ENCODE measurements at places on chromosomes 7 and 10.

GRCh38 chr7:307970-308369 is 18.0 kb downstream of the FOXL3 start:
- no peaks in the 10 kb centered on the region for H3K36me3 ChIP-seq
- no peak overlapping the region for H3K4me3 ChIP-seq
- H3K27me3 ChIP-seq, result no peaks in the 10 kb centered on the region
- no peak for DNase-seq
- H3K27ac ChIP-seq, result no peak overlapping the region
- H3K4me1 ChIP-seq, result no peaks in the 10 kb centered on the region

DNA sequence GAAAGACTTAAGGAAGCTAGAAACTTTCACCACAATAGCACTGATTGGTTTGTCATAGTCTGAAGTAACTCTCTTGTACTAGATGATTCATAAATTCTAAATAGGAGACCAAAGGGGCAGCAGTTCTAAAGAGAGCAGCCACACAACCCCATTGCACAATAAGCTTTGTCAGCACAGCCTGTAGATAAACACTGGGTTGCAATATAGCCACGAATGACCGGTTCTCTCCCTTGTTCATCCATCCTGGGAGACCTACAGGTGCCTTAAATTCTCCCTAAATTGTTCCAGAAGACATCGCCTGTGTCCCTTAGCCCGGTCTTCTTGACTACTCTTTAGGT is 167.0 kb downstream of the SNX13 start:
- no peak overlapping the region for H3K27ac ChIP-seq
- no peaks in the 10 kb centered on the region for H3K4me1 ChIP-seq
- no peaks in the 10 kb centered on the region for H3K36me3 ChIP-seq
- H3K27me3 ChIP-seq, result no peaks in the 10 kb centered on the region
- peak; percentile 22 for DNase-seq

DNA sequence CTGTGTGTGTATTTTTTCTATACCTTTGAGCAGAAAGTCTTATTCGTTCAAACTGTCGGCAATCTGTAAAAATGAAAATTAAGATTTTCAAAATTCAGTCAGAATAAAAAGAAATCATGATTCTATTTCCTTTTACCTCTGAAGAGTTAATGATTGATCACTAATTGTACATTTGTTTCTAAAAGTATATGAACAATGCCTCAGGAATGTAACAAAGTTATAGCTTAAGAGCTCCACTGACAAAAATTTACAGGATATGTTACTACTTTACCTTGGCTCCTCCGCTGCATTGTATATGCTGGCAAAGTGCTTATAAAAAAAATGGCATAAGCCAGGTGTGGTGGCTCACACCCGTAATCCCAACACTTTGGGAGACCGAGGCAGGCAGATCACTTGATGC is 225.7 kb downstream of the VTI1A start:
- no peaks in the 10 kb centered on the region for H3K27me3 ChIP-seq
- no peaks in the 10 kb centered on the region for H3K36me3 ChIP-seq
- no peak overlapping the region for H3K4me3 ChIP-seq
- DNase-seq, result no peak

DNA sequence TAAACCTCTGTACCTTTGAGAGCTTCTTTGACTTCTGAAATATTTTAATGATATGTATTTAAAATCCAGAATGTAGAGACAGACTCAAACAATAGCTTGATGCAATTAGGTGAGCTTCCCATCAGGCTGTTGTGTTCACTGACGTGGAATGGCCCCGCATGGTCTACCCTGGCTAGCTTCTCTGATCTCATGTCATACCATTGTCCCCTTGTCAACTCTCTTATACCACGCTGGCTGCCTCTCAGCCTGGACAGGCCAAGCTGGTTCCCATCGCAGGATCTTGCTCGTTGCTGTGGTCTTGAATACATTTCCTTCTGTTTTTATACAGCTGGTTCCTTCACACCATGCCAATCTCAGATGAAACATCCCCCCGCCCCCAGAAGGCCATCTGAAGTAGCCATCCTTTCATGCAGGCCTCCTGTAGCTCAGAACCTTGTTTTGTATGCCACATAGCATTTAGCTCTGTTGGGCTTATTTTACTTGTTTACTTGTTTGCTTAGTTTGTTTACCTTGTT is 84.2 kb downstream of the FANK1 start:
- H3K4me1 ChIP-seq, result no peaks in the 10 kb centered on the region
- H3K27me3 ChIP-seq, result no peaks in the 10 kb centered on the region
- H3K27ac ChIP-seq, result no peak overlapping the region
- no peak for DNase-seq

- no peak for DNase-seq
- H3K27me3 ChIP-seq, result no peaks in the 10 kb centered on the region
- no peaks in the 10 kb centered on the region for H3K4me1 ChIP-seq
- H3K4me3 ChIP-seq, result no peak overlapping the region
- H3K36me3 ChIP-seq, result no peaks in the 10 kb centered on the region
- no peak overlapping the region for H3K27ac ChIP-seq
Measured at GRCh38 chr10:127578259-127578960, 29.3 kb downstream of the NPS start.

DNA sequence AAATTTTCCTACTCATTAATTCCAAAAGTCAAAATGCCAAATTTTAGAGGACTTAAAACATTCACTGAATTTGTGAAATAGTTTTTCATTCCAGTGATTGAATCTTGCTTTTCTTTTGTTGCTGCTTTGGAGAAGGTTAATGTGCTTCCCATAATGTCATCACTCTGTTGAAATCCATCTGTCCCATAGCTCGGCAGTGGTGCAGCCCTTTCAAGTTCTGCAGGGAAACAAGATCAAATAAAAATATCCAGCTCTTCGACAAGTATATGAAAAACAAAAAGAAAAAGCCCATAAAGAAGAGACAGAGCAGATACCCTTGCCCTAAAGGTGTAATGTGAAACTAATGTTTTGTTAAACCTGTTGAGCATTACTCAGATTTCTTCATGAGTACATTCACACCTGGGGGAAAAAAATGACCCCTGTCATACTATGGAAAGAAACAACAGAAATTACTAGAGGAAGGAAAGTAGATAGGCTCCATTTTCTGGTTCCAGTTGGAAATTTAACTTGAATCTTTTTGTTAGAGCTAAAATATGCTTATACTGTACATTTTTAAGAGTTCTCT is 35.1 kb downstream of the AGR3 start:
- no peak overlapping the region for H3K27ac ChIP-seq
- no peak overlapping the region for H3K4me3 ChIP-seq
- no peak for DNase-seq
- no peaks in the 10 kb centered on the region for H3K27me3 ChIP-seq
- no peaks in the 10 kb centered on the region for H3K36me3 ChIP-seq
- peaks cover 7% of the 10 kb centered on the region for H3K4me1 ChIP-seq

GRCh38 chr7:28729281-28729680 is 228.8 kb downstream of the TRIL start:
- H3K27ac ChIP-seq, result no peak overlapping the region
- no peaks in the 10 kb centered on the region for H3K27me3 ChIP-seq
- H3K4me1 ChIP-seq, result peaks cover 64% of the 10 kb centered on the region
- no peak overlapping the region for H3K4me3 ChIP-seq

DNA sequence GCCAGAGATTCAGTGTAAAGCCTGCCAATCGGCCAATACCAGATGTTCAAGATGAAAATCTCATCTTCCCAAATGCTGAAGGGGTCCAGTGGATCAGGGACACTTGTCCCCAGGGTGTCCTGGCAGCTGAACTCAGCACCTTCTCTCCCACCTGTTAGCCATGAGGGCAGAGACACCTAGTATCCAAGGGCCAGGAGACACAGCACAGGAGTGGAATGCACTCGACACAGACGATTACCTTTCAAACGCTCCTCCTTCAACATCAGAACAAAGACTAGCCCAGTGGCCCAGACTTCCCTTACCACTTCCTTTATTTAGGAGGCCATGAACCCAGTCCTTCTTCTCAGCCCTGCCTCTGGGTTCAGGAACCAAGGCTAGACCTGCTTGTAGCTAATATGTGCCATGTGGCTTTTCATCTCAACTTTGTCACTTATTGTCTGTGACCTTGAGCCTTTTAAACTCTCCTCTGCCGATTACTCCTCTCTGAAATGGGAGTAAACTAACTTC is 180.3 kb upstream of the PLXNA4 start:
- no peaks in the 10 kb centered on the region for H3K4me1 ChIP-seq
- H3K27me3 ChIP-seq, result no peaks in the 10 kb centered on the region
- no peak overlapping the region for H3K4me3 ChIP-seq
- no peaks in the 10 kb centered on the region for H3K36me3 ChIP-seq
- no peak overlapping the region for H3K27ac ChIP-seq

DNA sequence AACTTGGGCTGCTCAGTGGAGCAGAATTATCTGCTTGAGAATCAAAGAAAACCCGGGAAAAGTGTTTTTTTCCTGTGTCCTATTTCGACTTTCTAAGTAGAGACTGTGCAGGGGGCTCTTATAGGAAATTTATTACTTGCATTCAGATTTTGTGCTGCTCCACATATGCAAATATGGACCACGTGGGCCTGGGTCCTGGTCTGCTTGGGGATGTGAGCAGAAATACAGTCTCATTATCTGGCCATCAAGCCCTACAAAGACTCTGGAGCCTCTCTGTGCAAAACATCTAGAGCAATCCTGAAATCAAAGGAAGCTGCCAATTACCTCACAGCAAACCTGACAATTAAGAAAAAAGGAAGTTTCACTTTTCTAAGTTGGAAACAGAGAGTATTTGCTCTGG is 216.9 kb downstream of the LRMDA start:
- no peaks in the 10 kb centered on the region for H3K27me3 ChIP-seq
- H3K27ac ChIP-seq, result no peak overlapping the region
- no peaks in the 10 kb centered on the region for H3K36me3 ChIP-seq
- no peak for DNase-seq

DNA sequence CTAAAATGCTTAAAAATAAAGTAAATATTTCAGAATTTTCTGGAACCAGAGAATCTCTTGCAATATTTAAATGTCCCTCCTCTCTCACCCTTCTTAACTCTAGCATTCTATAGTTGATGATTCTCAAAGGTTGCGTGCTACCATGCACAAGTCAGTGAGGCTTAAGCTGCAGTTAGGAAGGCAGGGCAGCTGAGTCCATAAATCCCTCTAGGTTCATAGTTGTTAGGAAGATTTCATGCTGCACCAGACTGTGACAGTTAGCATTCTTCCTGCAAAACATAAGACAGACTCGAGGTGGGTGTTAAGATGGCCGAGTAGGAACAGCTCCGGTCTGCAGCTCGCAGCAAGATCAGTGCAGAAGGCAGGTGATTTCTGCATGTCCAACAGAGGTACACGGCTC is 70.6 kb downstream of the MET start:
- no peaks in the 10 kb centered on the region for H3K36me3 ChIP-seq
- DNase-seq, result no peak
- no peak overlapping the region for H3K4me3 ChIP-seq
- H3K27me3 ChIP-seq, result no peaks in the 10 kb centered on the region
- no peaks in the 10 kb centered on the region for H3K4me1 ChIP-seq

- H3K27ac ChIP-seq, result no peak overlapping the region
- H3K36me3 ChIP-seq, result no peaks in the 10 kb centered on the region
- H3K4me3 ChIP-seq, result no peak overlapping the region
- H3K27me3 ChIP-seq, result no peaks in the 10 kb centered on the region
- H3K4me1 ChIP-seq, result no peaks in the 10 kb centered on the region
Measured at GRCh38 chr7:155758348-155758747, 53.9 kb downstream of the SHH start.

DNA sequence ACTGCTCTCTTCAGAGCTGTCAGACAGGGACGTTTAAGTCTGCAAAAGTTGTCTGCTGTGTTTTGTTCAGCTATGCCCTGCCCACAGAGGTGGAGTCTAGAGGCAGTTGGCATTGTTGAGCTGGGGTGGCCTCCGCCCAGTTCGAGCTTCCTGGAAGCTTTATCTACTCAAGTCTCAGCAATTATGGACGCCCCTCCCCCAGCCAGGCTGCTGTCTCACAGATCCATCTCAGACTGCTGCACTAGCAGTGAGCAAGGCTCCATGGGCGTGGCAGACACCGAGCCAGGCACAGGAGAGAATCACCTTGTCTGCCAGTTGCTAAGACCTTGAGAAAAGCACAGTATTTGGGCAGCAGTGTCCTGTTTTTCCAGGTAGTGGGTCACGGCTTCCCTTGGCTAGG is 98.1 kb downstream of the SDHAF3 start:
- no peak for DNase-seq
- no peak overlapping the region for H3K4me3 ChIP-seq
- H3K36me3 ChIP-seq, result no peaks in the 10 kb centered on the region
- no peak overlapping the region for H3K27ac ChIP-seq

- no peaks in the 10 kb centered on the region for H3K36me3 ChIP-seq
- no peak overlapping the region for H3K27ac ChIP-seq
- no peak overlapping the region for H3K4me3 ChIP-seq
- no peaks in the 10 kb centered on the region for H3K4me1 ChIP-seq
- DNase-seq, result no peak
Measured at GRCh38 chr7:80977751-80978150, 58.9 kb upstream of the SEMA3C start.

DNA sequence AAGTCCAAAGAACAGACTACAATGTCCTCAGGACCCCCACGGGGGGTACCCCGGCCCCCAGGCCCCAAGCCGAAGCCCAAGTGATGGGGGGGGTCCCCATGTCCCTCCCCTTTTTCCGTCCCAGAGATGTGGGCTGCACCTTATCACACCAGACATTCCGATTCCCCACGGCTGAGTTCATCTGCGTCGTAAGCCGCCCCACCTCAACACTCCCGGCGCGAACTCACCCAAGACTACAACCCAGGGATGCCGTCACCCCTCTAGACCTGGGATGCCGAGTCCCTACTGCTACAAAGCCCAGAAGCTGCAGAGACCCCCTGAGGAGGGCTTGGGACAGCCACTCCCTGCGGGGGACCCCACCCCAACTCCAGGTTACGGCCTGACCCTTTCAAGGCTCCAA is 14.5 kb downstream of the PDGFA start:
- peak overlapping the region; percentile 65 for H3K27ac ChIP-seq
- H3K4me1 ChIP-seq, result no peaks in the 10 kb centered on the region
- no peaks in the 10 kb centered on the region for H3K27me3 ChIP-seq

DNA sequence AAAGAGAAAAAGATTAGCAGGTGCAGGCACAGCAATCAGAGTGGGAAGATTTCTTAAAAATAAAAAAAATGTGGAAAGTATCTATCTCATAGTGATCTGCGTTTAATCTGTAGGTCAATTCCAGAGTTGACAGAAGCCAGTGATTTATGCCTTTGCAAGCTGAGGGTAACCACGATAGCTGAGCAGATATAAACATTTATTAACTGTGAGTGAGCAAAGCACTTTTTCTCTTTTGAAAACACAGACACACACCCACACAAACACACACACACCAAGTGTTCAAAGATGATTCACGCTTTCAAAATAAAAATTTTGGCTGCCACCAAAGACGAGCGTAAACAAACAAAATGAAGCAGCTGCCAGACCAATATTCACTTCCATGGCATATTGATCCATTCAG is 243.2 kb upstream of the SLC26A5 start:
- DNase-seq, result no peak
- H3K36me3 ChIP-seq, result peaks cover 3% of the 10 kb centered on the region
- H3K4me3 ChIP-seq, result no peak overlapping the region
- H3K4me1 ChIP-seq, result no peaks in the 10 kb centered on the region

DNA sequence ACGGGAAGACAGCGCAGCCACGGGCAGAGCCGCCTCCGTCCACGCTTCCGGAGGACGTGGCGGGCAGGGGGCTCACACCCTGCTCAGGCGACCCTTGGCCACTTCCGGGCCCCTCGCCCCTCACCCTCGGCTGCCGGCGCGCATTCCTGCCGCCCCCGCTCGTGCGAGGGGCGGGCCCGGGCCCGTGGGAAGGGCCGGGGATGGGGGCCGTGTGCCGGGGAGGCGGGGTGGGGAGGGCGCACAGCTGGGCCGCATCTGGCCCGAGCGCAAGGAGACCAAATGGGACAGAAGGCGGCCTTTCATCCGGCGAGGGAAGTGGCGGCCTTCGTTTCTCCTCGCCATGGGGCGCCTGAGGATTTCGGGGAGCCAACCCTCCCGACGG is 846 bp upstream of the LFNG start:
- no peaks in the 10 kb centered on the region for H3K36me3 ChIP-seq
- peaks cover 43% of the 10 kb centered on the region for H3K4me1 ChIP-seq
- peaks cover 20% of the 10 kb centered on the region for H3K27me3 ChIP-seq
